Activated CD4-positive, alpha-beta T cell treated with anti-CD3 and anti-CD28 coated beads, Interleukin-2, amount 10 ng/mL, durations not matched to agents 24 days and 14 days (primary cell): ENCODE measurements at places on chromosomes 2 and 18. TPM values are rescaled to one million over a fixed set of nuclear protein-coding genes. Genes with fewer than 3 reads are reported as not detected.
A peak's percentile ranks its signal among the peaks of the same experiment; 100 is the strongest.

GRCh38 chr2:47509250-47509649 lies 106.3 kb downstream of the MSH2 start:
- no peak overlapping the region for H3K4me3 ChIP-seq
- no peak for DNase-seq
- H3K27me3 ChIP-seq = no peaks in the 10 kb centered on the region
- H3K36me3 ChIP-seq = peaks cover 5% of the 10 kb centered on the region

DNA sequence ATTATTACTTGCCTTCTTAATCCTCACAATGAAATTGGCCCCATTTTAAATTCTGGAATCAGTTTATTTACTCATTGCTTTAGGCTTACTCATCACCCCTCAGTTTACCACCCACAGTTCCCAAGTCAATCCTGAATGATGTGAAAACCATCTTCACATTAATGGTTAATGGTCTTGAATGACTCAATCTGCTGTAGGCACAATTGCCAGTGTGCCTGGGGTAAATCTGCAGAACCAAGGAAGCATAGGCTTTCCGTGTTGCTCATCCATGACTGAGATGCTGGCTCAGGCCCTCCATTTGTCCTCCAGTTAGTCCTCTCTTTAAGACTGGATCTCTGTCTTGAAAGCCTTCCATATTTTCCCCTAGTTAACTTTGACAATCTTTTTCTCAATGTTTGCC lies 164.5 kb downstream of the PMAIP1 start:
- H3K4me1 ChIP-seq = no peaks in the 10 kb centered on the region
- H3K36me3 ChIP-seq = no peaks in the 10 kb centered on the region
- peaks cover 2% of the 10 kb centered on the region for H3K27me3 ChIP-seq

GRCh38 chr2:109057686-109058085 lies 68.7 kb upstream of the EDAR start:
- DNase-seq = no peak
- H3K27ac ChIP-seq = no peak overlapping the region
- no peak overlapping the region for H3K4me3 ChIP-seq
- peaks cover 2% of the 10 kb centered on the region for H3K4me1 ChIP-seq
- H3K36me3 ChIP-seq = no peaks in the 10 kb centered on the region

GRCh38 chr2:19416784-19417684 lies 58.6 kb upstream of the OSR1 start:
- H3K4me3 ChIP-seq = no peak overlapping the region
- DNase-seq = no peak

- no peak overlapping the region for H3K27ac ChIP-seq
- no peaks in the 10 kb centered on the region for H3K36me3 ChIP-seq
- H3K4me3 ChIP-seq = no peak overlapping the region
- no peaks in the 10 kb centered on the region for H3K27me3 ChIP-seq
- no peak for DNase-seq
- peaks cover 7% of the 10 kb centered on the region for H3K4me1 ChIP-seq
These were observed 98.1 kb upstream of the CDC42EP3 start for GRCh38 chr2:37769551-37769950.

DNA sequence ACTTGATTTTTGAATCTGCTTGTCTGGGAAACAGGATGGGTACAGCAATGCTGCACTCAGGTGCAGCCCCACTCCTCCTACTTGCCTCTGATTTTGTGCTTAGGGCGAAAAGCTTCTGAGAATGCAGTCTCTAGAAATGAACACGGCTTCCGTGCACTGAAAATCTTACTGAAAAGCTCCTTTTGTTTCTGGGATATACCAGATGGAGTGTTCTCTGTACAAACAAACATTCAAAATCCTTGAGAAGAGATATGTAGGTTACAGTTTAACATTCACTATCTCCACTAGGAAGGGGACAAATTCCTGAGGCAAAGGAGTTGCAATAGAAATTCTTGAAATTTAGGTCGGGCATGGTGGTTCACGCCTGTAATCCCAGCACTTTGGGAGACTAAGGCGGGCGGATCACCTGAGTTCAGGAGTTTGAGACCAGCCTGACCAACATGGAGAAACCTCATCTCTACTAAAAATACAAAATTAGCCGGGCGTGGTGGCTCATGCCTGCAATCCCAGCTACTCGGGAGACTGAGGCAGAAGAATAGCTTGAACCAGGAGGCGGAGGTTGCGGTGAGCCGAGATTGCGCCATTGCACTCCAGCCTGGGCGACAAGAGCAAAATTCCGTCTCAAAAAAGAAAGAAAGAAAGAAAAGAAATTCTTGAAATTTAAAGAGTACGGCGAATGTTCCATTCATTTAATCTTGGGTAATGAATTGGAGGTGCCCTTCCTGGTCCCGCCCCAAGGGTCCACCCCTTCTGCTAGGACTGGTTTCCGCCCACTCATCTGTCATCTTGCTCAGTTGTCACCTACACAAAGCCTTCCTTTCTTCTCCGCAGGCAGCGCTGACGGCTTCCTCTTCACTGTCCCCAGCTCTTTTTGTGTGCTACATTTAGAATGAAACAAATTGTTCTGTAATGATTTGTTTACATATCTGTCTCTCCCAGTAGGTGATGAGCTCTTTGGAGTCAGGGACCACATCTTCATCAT lies 92.4 kb downstream of the SOCS6 start:
- no peaks in the 10 kb centered on the region for H3K36me3 ChIP-seq
- no peak for DNase-seq
- no peaks in the 10 kb centered on the region for H3K4me1 ChIP-seq
- H3K4me3 ChIP-seq = no peak overlapping the region
- peaks cover 3% of the 10 kb centered on the region for H3K27me3 ChIP-seq

DNA sequence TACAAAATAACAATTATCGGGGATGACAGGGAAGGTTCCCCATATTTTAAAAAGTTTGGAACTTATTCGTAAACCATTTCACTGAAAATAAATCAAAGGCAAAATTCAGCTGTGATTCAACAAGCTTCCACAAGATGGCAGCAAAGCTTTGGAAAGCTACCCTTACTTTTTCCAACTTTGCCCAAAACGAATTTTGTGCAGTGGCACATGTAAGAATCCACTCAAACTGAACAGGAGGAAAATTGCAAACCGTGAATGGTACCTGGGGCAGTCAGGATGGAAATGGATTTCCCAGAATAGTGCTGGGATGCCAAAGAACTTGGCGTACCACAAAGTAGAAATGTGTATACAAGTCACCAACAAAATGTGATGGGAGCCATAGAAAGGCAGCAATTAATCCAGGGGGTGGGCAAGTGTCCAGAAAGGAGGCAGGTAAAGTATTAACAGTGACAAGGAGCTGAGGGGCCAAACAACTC lies 10.7 kb downstream of the RPL31 start:
- no peak overlapping the region for H3K4me3 ChIP-seq
- H3K27ac ChIP-seq = peak overlapping the region; percentile 64
- H3K27me3 ChIP-seq = no peaks in the 10 kb centered on the region
- peak; percentile 84 for DNase-seq

GRCh38 chr2:69659941-69660483 lies 16.5 kb upstream of the AAK1 start:
- H3K4me3 ChIP-seq = no peak overlapping the region
- no peak for DNase-seq
- no peaks in the 10 kb centered on the region for H3K27me3 ChIP-seq
- H3K4me1 ChIP-seq = peaks cover 3% of the 10 kb centered on the region

DNA sequence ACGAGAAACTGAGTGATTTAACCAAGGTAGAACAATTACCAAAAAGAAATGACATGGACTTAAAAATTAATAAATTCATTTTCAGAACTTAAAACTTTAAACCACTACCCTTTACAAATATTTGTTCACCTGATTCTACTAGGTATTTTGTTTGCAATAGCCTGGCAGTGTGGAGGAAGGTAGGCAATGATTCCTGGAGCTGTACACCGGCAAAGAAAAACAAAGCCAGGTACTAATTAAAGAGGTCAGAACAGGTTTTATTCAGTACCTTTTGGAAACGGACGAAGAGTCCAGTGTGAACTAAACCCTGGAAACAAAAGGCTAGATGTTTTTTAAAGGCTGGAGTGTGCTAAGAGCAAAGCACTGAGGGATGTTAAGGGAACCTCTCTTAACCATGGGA lies 561.3 kb upstream of the FSHR start:
- no peak overlapping the region for H3K27ac ChIP-seq
- no peaks in the 10 kb centered on the region for H3K36me3 ChIP-seq
- DNase-seq = no peak
- H3K4me1 ChIP-seq = no peaks in the 10 kb centered on the region
- no peak overlapping the region for H3K4me3 ChIP-seq

GRCh38 chr18:67453901-67454300 lies 62.6 kb downstream of the DSEL start:
- no peaks in the 10 kb centered on the region for H3K27me3 ChIP-seq
- no peaks in the 10 kb centered on the region for H3K36me3 ChIP-seq
- no peak overlapping the region for H3K27ac ChIP-seq
- H3K4me3 ChIP-seq = no peak overlapping the region
- H3K4me1 ChIP-seq = no peaks in the 10 kb centered on the region

GRCh38 chr18:21632393-21632792 lies 20.3 kb downstream of the SNRPD1 start:
- peaks cover 59% of the 10 kb centered on the region for H3K36me3 ChIP-seq

DNA sequence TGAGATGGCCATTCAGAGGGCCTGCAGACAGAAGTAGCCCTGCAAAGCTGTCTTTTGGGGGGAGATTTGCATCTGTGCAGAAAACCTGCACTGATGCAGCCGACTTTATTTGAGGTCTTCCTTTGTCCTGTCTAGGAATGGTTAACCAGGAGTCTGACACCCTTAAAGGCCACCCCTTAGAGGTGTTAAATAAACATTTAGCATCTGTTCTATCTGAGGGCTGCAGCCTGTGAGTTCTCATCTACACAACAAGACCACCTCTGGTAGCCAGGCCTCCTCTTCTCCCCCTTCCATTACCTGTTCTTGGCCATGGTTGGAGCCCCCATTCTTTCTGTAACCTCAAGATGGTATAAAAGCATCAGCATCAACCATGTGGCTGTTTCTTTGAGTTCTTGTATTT lies 214.4 kb upstream of the HS6ST1 start:
- H3K4me3 ChIP-seq = no peak overlapping the region
- no peak overlapping the region for H3K27ac ChIP-seq
- H3K36me3 ChIP-seq = no peaks in the 10 kb centered on the region
- H3K27me3 ChIP-seq = peaks cover 10% of the 10 kb centered on the region

DNA sequence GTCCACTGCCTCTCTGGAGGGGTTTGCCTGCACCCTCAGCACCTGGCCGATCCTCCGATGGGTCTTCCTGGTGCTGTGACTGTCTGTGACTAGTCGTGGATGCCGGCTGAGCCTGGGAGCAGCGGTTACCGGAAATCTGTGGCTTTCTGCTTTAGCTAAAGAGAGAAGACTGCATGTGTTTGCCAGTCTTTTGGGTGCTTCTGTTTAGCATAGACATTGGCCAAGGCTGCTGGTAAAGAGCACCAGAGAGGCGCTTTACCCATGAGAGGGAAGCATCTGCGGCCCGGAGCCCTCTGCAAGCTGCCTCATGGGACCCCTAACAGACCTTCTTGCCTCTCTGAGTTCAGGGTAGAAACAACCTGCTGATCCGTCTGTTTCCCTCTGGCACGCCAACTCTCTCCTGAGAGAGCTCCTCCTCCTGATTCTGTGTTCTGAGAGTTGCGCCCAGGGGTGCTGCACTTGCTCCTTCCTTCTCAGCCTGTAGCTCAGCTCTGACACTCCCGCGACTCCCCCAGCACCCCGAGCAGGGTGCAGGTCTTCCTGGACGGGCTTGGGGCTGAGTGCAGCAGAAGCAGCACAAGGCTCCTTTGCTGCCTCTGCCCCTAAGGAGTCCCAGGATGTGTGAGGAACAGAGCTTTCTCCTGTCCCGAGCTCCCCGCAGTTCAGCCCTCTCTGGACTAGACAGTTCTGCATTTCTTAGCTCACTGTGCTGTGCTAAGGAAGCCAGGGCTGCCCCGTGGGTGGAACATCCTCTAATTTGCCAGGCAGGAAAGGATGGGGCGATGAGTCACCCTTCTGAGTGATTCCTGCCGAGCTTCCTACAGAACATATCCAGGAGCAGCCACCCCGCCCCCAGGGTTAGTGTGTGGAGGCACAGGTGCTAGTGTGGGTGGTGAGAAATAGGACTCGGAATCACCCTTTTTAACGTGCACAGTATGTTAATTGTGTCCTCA lies 203.2 kb downstream of the SH3RF3 start:
- H3K4me1 ChIP-seq = peaks cover 31% of the 10 kb centered on the region
- peak overlapping the region; percentile 83 for H3K4me3 ChIP-seq
- DNase-seq = peak; percentile 75
- H3K36me3 ChIP-seq = no peaks in the 10 kb centered on the region
- H3K27ac ChIP-seq = peak overlapping the region; percentile 26
- peaks cover 28% of the 10 kb centered on the region for H3K27me3 ChIP-seq

- H3K27me3 ChIP-seq = no peaks in the 10 kb centered on the region
- no peak for DNase-seq
- H3K27ac ChIP-seq = no peak overlapping the region
- no peaks in the 10 kb centered on the region for H3K36me3 ChIP-seq
These were observed 445.7 kb upstream of the NETO1 start for GRCh38 chr18:73313476-73313875.

DNA sequence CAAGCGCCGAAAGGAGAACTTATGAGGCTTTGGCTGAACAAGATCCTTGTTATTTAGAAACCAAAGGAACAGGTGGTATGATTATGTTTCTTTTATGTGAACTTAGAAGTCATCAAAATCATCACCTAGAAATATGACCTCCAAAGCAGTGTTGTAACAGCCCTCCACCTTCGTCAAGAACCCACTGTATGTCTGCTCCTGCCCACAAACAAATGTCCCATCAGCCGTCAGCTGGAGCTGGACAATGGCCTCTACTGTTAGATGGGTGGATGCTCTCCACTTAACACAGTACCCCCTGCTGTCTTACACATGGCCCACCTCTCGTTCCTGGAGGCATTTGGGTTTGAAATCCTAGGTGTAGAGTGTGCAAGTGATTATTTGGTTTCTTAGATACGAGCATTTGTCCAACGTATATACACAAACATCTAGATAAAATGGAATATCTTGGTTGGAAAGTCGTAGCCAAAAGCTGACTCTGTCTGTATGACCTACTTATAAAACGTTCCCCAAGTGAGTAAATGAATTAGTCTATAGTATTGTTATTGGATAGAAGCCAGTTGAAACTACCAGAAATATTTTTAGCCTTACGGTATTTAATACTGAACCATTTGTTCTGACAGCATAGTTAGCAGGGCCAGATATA lies 113.0 kb downstream of the CRIM1 start:
- H3K4me3 ChIP-seq = no peak overlapping the region
- peaks cover 4% of the 10 kb centered on the region for H3K36me3 ChIP-seq
- peak; percentile 26 for DNase-seq
- H3K27me3 ChIP-seq = no peaks in the 10 kb centered on the region
- H3K27ac ChIP-seq = no peak overlapping the region

- H3K4me1 ChIP-seq = peaks cover 10% of the 10 kb centered on the region
- no peak for DNase-seq
- no peak overlapping the region for H3K4me3 ChIP-seq
- peaks cover 2% of the 10 kb centered on the region for H3K27me3 ChIP-seq
These were observed 17.6 kb downstream of the EMX1 start for GRCh38 chr2:72934683-72935610.

GRCh38 chr2:217858519-217859491 lies 144.0 kb downstream of the TNS1 start:
- H3K36me3 ChIP-seq = no peaks in the 10 kb centered on the region
- DNase-seq = no peak
- no peaks in the 10 kb centered on the region for H3K4me1 ChIP-seq
- H3K27ac ChIP-seq = no peak overlapping the region
- H3K4me3 ChIP-seq = no peak overlapping the region

- no peak overlapping the region for H3K27ac ChIP-seq
- H3K27me3 ChIP-seq = no peaks in the 10 kb centered on the region
- peaks cover 16% of the 10 kb centered on the region for H3K4me1 ChIP-seq
These were observed 2.3 kb upstream of the PTPN18 start for GRCh38 chr2:130353291-130354138.

Gene NGEF
- total RNA-seq = 1.2 and 1.3 TPM in 2 replicates

Gene FRZB
- total RNA-seq = not detected in 2 replicates

Gene UGT1A10
- total RNA-seq = not detected in 2 replicates
